ENCODE measurements at places on chromosomes 13 and 19.
A peak's percentile ranks its signal among the peaks of the same experiment; 100 is the strongest.

- DNase-seq, result no peak
These were observed 20.6 kb upstream of the OLFM2 start for GRCh38 chr19:9956956-9957355.

- DNase-seq, result no peak
These were observed 15.4 kb downstream of the RB1 start for GRCh38 chr13:48318821-48319511.

DNA sequence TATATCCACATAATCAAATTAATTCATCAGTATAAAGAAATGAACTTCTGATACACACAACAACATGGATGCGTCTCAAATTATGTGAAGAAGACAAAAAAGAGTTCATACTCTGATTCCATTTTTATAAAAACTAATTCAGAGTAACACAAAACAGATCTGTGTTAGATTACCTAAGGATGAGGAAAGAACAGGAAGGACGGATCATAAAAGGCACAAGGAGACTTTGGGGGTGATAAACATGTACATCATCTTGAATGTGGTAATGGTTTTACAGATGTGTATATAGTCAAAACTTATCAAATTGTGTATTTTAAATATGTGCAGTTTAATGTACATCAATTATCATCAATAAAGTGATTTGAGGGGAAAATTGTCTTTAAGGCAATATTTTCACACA lies 59.9 kb upstream of the DOCK9 start:
- DNase-seq, result no peak

GRCh38 chr13:80306337-80306972 lies 34.5 kb downstream of the SPRY2 start:
- DNase-seq, result no peak

DNA sequence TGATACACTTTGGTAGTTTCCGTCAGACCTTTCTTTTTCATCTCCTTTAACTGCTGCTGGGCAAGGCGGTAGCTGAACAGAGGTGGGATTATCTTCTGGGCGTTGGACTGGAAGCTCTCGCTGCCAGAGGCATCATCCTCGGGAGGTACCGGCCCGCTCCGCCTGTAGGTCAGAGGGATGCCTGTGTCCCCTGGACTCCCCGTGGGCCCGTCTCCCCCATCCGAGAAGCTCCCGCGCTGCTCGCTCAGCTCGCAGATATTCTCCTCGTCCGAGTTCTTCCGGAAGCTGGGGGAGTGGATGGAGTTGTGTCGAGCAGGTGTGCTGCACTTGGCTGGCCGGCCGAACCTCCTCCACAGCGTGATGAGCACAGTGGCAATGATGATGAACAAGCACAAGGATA lies 27.7 kb downstream of the THSD1 start:
- DNase-seq, result no peak

DNA sequence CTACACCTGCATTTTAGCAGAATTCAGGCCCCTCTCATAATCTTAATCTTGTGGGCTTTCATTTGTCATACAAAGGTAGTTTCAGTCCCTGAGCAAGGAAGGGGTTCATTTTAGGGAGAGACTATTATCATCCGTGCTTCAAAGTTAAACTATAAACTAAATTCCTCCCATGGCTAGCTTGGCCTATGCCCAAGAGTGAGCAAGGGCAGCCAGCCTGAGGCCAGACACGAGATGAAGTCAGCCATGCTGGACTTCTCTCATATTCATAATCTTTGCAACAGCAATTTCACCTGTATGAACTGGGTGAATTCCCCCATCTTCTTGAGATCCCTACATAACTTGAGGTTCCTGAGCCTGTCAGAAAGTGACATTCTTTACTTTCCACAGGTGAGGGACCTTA lies 13.0 kb downstream of the ERICH4 start:
- DNase-seq, result no peak

DNA sequence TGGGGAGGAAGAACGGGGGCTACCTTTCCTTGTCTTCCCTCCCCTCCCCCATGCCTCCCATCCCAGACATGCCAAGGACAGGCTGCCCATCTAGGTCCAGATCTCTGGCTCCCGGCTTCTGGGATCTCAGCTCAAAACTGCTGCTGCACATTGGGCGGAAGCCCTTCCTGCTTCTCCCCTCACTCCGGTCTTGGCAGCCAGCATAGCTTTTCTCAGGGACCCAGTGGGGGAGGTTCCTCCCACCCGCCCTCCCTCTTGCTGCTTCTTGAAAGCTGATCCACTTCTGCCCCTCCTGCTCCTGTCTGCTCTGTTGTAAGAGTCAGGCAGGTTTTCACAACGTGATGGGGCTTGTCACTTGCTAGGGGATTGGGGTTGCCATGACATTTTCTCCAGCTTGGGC lies 21.7 kb upstream of the RNF17 start:
- peak; percentile 61 for DNase-seq

DNA sequence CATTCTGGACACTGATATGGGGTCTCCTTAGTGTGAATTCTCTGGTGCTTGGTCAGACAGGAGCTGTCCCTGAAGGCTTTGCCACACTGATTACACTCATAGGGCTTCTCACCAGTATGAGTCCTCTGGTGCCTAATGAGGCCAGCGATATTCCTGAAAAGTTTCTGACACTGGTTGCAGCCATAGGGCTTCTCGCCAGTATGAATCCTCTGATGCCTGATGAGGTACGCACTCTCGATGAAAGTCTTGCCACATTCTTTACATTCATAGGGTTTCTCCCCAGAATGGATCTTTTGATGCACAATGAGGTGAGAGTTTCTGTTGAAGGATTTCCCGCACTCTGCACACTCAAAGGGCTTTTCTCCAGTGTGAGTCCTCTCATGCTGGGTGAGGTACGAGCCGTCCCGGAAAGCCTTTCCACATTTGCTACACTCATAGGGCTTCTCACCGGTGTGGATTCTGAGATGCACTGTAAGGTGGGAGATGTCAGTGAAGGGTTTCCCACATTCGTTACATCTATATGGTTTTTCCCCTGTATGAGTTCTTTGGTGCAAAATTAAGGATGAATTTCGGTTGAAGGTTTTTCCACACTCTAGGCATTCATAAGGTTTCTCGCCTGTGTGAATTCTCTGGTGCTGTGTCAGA lies 22.4 kb downstream of the ZNF329 start:
- DNase-seq, result no peak

- DNase-seq, result peak; percentile 88
These were observed 40.7 kb upstream of the MEDAG start for GRCh38 chr13:30865123-30866049.

GRCh38 chr13:59103004-59103768 lies 1060.5 kb downstream of the DIAPH3 start:
- DNase-seq, result no peak

DNA sequence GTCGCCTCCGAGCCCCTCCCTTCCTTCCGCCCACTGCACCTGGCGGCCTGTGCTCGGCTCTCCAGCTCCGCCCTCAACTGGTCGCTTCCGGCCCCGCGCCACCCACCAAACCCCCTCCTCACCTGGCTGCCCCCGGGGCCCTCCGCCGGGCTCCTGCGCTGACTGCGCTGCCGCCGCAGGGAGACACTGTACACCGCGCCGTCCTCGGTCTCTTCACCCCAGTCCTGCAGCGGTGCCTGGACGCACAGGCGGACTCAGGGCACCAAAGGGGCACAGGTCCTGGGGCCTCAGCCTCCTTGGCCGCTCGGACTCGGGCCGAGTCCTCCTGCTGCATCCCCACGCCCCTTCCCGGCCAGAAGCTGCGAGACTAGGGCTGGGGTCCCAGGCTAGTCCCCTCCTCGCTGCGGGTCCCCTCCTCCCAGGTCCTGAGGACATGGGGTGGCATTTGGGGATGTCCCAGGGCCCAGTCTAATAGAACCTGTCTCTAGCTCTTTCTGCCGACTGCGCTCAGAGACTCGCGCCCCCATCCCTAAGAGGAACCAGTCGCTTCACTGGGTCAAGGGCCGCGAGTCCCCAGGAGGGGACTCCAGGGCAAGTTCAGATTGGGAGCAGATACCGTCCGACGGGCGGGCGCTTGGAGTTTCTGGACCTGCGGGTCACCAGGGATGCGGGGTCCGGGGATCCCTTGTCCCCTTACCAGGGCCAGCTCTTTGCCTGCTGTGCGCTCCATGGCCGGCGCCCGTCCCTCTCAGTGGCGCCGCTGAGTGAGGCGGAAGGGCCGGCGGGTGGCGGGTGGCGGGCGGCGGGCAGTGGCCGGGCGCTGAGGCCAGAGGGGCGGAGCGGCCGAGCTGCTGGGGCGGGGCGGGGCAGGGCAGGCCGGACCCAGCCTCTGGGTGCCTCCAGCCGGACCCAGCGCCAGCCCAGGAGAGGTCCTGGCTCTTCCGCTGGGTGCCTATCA lies at the start of gene RGL3:
TSS of gene RGL3 (minus strand) at position 766 of the 958 bp plus-strand sequence. CDS start at position 730, 36 bp downstream.
- DNase-seq, result no peak

- DNase-seq, result no peak
These were observed 676.7 kb downstream of the PCDH9 start for GRCh38 chr13:66553391-66553790.

DNA sequence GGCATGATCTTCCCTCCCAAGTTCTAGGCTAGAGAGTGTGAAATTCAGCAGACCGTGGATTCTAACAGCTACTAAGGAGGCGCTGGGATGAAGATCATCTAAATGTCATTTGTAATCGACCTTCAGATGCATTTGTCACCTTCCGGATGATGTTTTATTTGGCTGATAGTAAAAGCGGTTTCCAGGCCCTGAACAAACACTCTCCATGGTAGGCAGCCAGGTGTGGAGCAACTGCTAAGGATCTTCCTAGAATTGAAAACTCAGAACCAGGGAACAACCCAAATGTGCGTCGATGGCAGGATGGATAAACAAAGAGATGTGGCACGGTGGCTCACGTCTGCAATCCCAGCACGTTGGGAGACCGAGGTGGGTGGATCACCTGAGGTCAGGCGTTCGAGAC lies 107.2 kb upstream of the CACNA1A start:
- no peak for DNase-seq

DNA sequence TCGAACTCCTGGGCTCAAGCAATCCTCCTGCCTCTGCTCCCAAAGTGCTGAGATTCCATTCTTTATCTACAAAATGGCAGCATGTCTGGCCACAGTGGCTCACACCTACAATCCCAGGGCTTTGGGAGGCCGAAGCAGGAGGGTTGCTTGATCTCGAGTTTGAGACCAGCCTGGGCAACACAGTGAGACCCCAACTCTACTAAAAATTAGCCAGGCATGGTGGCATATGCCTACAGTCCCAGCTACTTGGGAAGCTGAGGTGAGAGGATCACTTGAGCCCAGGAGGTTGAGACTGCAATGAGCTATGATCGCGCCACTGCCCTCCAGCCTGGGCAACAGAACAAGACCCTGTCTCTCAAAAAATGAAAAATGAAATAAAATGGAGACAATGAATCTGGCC lies 6.1 kb downstream of the NAPA start:
- DNase-seq, result no peak

GRCh38 chr19:45848922-45849321 lies 14.0 kb downstream of the SYMPK start:
- DNase-seq, result no peak

GRCh38 chr13:61913183-61913582 lies 497.5 kb upstream of the PCDH20 start:
- DNase-seq, result peak; percentile 13

DNA sequence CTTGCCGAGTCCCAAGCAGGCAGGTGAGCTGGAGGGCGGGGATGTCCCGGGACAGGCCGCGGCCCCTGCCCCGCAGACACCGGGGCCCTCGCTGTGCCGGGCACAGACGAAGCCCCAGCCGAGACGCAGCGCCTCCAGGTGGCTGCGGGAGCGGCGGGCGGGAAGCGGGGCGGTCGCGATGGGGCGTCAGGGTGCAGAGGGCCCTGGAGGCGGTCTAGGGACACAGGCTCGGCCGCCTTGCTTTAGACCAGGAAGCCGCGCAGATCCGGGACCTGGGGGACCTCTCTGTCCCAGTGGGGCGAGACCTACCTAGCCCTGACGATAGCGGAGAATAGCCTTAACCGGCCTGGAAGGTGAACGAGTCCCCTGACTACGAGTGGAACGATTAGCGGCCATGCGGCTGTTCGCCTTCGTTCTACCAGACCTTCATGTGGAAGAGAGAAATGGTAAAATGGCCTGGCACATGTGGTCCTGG lies 4.2 kb upstream of the ZNF564 start:
- DNase-seq, result no peak

DNA sequence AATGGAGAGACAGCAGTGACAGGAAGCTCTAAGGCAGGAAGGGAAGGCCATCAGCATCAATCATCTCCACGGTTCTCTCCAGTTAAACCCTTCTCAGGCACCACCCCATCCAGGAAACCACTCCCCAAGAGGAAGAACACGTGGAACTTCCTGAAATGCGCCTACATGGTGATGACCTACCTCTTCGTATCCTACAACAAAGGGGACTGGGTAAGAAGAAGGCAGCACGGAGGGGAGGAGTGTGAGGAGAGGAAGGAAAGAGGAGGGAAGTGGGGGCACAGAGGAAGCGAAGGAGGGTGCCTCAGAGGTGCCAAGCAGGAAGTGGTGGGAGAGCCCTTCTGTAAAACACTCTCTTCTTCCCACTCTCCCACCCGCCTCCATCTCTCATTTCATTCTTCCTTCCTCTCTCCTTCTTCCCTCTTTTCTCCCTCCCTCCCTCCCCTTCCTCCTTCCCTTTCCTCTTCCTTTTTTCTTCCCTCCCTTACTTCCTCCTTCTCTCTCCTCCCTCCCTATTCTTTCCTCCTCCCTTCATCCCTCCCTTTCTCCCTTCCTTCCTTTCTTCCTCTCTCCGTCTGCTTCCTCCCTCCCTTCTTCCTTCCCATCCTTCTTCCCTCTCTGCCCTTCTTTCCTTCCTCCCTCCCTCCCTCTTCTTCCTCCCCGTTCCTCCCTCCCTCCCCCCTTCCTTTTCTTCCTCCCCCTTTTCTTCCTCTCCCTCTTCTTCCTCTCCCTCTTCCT lies 12.6 kb downstream of the ZSCAN5A start:
- no peak for DNase-seq

GRCh38 chr13:101424381-101425155 lies 8.3 kb upstream of the NALCN start:
- DNase-seq, result no peak

GRCh38 chr13:98072476-98072875 lies 70.4 kb upstream of the FARP1 start:
- DNase-seq, result no peak

DNA sequence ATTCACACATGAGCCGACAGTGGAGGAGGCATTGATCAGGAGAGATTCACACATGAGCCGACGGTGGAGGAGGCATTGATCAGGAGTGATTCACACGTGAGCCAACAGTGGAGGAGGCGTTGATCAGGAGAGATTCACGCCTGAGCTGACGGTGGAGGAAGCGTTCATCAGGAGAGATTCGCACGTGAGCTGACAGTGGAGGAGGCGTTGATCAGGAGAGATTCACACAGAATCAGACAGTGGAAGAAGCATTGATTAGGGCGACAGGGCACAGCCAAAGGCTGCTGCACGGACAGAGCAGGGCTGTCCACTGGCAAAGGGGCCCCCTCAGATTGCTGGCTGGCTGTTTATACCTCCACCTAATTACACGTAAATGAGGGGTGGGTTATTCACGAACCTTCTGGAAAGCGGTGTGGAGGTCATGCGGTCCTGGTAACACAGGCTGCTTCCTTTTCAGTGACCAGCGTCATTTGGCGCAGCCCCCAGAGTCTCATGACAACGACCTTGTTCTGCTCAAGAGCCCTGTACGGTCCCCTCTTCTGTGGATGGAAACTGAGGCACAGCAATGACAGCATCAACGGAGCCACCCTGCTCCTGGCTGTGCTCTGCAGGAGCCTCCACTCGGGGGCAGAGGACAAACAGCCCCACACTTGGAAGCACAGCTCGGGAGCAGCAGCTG lies 50.6 kb upstream of the GAS6 start:
- no peak for DNase-seq

- no peak for DNase-seq
These were observed 23.0 kb upstream of the ISYNA1 start for GRCh38 chr19:18460900-18461299.

- no peak for DNase-seq
These were observed 327.9 kb downstream of the GPC6 start for GRCh38 chr13:93554514-93554913.

- DNase-seq, result no peak
These were observed 420.3 kb upstream of the PCDH9 start for GRCh38 chr13:67650471-67650870.

Data from bronchial epithelial cell (primary cell).